ENCODE measurements at places on chromosomes 13 and 19.

DNA sequence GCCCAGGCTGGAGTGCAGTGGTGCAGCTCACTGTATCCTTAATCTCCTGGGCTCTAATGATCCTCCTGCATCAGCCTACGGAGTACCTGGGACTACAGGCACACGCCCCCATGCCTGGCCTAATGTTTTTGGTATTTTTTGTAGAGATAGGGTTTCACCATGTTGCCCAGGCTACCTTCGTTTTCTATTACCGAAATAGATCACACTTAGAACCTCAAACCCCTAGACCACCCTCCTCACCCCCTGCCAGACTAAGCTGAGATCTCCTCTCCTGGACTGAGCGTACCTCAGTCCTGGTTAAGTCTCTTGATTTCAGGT, 391 bp downstream of the KLF1 start:
- no peak for DNase-seq

- DNase-seq, result no peak
These were observed 481.3 kb upstream of the GPC6 start for GRCh38 chr13:92745258-92745657.

GRCh38 chr19:43505941-43506340, 1.4 kb upstream of the PHLDB3 start:
- no peak for DNase-seq

GRCh38 chr13:93409816-93410215, 183.2 kb downstream of the GPC6 start:
- no peak for DNase-seq

DNA sequence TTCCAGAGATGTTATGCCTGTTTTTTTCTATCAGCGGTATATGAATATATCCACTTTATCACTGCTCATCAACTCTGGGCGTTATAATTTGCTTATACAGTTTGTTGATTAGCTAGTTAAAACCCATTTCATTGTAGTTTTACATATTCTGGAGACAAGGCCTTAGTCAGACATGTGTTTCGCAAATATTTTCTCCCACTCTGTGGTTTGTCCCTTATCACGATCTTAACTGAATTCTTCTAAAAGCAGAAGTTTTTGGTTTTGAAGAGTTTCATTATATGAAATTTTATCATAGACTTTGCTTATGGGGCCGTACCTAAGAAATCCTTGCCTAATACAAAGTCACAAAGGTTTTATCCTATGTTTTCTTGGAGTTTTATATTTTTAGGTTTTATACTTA, 84.6 kb downstream of the FRY start:
- no peak for DNase-seq

GRCh38 chr13:112802802-112803195, 113.0 kb downstream of the ATP11A start:
- DNase-seq, result no peak

- peak; percentile 69 for DNase-seq
These were observed 14.2 kb upstream of the LATS2 start for GRCh38 chr13:21075379-21076249.

DNA sequence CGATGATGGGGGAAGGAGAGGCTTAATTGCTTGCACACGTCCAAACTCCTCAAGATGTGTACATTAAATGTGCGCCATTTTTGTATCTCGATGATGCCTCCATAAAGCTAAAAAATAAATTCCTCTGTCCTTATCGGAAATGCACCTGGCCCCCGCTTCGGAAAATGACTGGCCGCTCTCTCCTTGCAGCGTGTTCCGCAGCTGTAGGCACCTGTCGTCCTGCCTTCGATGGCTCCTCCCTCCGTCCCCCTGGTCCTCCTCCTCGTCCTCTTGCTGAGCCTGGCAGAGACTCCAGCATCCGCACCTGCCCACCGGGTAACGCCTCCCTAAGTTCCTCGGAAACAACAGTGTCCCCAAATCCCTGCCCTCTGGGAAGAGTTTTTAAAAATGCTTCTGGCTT, 1.1 kb downstream of the GALP start:
- DNase-seq, result no peak

GRCh38 chr13:57641051-57641450, 9.5 kb downstream of the PCDH17 start:
- DNase-seq, result no peak

DNA sequence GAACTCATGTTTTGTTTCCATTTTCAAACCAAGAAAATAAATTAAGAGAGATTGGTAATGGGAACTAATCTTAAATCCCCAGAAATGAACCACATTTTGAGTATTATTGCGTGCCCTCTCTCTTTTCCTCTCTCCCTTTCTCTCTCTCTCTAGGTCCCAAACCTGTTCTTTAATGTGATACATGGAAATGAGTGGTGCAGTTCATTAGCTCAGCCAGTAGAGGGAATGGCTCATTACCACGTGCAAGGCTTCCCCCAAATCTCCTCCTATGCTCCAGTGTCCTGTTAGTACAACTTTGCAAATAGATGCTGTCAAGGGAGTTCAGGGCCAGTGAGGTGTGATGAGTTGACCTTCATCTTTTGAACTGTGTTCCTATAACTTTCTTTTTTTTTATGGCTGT, 178.4 kb downstream of the FGF9 start:
- DNase-seq, result peak; percentile 17

DNA sequence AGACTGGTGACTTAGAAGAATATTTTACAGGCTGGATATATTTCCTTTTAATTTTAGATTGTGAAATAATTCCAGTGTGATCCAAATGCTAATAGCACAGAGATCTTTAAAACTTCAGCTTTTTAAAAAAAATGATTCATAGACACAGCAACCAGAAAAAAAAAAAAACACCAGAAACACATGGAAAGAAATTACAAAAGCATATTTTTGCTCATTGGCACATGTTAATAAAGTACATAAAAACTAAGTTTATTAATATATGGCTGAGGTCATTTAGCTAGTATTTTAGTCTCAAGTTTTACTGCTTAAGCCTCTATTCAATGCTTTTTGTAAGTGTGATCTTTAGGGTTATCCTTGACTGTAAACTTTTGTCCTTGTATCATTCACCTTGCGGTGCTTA, 577 bp downstream of the MYO16 start:
- DNase-seq, result no peak

DNA sequence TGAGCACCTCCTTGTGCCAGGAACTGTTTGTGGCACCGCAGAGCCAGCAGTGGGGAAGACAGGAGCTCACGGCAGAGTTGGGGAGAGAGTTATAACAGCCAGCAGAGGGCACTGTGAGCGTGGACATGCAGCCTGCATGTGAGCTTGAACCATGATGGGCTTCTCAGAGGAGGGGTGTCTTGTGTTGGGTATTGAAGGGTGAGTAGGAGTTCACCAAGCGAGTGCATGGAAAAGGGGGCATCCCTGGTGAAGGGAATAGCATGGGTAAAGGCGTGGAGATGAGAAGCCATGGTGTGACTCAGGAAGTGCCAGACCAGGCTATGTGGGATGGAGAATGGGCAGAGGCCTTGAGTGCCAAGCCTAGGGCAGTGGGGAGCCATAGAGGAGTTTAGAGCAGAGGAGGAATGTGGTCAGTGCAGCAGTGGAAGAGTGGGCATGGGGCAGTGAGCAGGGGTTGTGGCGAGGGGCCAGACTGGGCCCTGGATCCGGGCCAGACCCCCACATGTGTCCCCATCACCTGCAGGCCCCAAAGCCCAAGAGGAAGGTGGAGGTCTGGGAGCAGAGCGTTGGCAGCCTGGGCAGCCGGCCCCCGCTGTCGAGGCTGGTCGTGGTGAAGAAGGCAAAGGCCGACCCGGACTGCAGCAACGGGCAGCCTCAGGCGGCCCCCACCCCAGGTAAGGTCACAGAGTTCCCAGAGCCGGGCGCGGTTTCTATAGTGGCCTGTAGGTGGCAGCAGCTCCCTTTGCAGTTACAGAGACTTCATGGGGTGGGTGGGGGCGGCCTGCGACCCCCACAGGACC, 11.8 kb upstream of the SHD start:
- DNase-seq, result peak; percentile 81

DNA sequence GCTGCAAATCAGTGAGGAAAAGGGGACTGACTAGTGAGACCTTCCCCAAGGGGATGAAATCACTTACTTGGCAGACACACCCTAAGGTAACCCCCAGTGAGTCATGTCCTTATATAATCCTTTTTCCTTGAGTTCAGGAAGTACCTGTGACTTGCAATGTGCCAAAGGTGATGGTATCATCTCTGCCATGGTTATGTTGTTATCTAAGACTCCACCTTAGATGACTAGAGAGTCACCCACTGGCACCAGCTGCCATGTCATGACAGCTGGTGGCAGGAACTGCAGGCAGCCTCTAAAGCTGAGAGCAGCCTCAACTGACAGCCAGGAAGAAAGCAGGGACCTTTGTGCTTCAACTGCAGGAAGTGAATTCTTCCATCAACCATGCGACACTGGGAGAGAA, 12.5 kb downstream of the PBX4 start:
- no peak for DNase-seq

- DNase-seq, result peak; percentile 75
These were observed 26.7 kb upstream of the NANOS3 start for GRCh38 chr19:13849991-13850909.

DNA sequence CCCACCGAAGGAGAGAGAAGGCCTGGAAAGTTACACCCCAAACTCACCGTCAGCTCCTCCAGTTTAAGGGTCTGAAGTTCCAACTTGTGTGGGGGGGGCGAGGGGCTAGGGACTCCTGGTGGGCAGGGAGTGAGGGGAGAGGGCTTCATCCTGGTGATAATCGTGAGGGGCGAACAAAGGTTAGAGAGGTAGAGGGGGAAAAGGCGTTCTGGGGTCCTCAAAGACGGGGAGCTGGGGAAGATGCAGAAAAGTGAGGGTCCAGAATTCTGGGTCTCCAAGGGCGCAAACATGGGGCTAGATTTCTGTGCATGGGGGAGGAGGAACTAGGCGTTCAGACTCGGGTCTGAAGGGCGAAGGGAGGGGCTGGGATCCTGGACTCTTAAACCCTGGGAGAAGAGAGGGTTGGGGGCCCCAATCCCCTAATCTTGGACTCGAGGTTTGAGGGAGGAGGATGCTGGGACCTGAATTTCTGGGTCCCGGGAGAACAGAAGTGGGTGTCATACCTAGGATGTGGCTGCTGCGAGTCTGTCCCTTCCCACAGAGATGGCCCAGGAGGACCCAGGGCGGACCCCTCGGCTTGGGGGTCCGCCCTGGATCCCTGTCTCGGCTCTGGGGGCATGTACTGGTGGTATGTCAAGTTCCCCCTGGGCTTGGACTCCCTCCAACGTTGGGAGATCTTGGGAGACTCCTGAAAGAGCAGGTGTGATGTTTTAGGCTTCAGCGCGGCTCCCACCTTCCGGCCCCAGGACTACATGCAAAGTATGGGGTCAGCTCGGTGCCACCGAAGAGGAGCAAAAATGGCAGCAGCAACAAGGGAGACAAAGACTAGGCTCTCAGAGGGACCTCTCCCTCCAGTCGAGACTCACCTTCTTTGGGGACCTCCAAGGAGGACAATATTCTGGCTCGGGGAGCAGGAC, 4.5 kb downstream of the MAMSTR start:
- no peak for DNase-seq

DNA sequence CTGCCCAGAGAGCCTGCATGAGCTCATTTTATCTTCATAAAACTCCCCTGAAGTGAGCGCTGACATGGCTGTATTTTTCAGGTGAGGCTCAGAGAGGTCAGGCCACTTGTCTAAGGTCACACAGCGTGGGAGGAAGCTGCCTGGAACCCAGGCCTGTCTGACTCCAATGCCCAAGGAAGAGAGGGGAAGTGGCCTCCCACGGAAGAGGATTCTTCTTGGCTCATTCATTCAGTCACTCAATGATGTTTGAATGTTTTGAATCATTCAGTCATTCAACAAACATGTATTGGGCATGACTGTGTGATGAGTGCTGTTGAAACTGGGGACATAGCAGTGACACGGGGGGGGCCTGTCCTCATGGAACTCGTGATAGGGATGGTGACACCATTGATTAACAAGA, 12.0 kb downstream of the ACTL9 start:
- DNase-seq, result no peak

- DNase-seq, result no peak
These were observed 459.2 kb downstream of the FGF14 start for GRCh38 chr13:101942535-101943157.

GRCh38 chr19:17499648-17500446, 11.6 kb upstream of the PGLS start:
- DNase-seq, result no peak

GRCh38 chr13:76641056-76641455, 245.1 kb downstream of the KCTD12 start:
- DNase-seq, result no peak

- no peak for DNase-seq
These were observed at the start of gene LIPE for GRCh38 chr19:42427313-42427712. LIPE (minus strand) TSS chr19:42427388; CDS start chr19:42427149, 239 bp downstream.

DNA sequence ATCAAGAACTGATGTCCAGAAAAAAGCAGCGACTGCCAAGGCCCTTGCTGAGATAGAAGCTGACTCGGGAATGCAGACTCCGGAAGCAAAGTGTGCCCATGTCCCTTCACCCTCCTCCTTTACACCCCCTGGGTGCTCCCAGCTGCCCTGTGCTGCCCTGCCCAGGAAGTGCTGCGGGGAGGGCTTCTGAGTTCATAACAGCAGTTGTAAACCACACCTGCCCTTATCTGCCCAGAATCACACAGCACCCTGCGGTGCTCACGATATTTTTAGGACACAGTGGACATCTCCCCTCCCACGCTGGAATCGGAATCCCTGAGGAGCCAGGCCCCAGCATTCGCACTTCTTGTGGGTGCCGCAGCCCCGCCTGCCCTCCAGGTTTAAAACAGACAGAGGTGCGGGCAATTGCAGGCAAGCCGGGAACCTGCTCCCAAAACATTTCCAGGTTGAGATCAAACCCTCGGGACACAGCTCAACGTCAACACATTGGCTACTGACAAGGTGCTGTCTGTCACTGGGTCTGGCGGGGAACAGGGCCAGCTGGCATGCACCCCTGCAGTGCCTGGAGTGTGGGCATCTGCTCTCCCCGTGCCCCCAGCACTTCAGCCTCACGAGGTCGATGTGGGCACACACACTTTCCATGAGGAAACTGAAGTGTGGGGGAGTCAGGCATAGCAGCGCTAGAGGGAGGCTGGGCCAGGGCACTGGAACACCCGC, 36.8 kb downstream of the RAB20 start:
- no peak for DNase-seq

GRCh38 chr13:51978796-51979556, 32.3 kb downstream of the ATP7B start:
- DNase-seq, result no peak

GRCh38 chr13:92553470-92554114, 673.0 kb upstream of the GPC6 start:
- no peak for DNase-seq

DNA sequence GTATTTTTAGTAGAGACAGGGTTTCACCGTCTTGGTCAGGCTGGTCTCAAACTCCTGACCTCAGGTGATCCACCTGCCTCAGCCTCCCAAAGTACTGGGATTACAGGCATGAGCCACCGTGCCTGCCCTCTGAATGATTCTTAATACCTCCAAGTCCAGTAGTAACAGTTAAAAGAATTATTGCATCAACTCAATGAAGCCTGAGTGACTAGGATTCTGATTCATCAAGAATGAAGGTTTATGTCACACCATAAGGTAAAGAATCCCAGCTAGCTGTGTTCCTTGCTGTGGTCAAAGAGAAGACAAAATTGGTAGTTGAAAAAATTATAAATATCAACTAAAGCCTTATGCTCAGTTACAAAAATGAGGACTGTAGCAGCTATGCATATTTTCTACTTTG, 81.2 kb upstream of the ABCC4 start:
- no peak for DNase-seq

- no peak for DNase-seq
These were observed 55.6 kb downstream of the RCBTB2 start for GRCh38 chr13:48477191-48477855.

GRCh38 chr13:113950451-113951245, 23.2 kb downstream of the C13orf46 start:
- DNase-seq, result no peak

All from GM13977 (cell line).